Stimulated activated CD8-positive, alpha-beta memory T cell treated with anti-CD3 and anti-CD28 coated beads, Interleukin-7, amount 100 ng/mL, for 24 hours (primary cell): ENCODE measurements at places on chromosomes 3 and 15.

DNA sequence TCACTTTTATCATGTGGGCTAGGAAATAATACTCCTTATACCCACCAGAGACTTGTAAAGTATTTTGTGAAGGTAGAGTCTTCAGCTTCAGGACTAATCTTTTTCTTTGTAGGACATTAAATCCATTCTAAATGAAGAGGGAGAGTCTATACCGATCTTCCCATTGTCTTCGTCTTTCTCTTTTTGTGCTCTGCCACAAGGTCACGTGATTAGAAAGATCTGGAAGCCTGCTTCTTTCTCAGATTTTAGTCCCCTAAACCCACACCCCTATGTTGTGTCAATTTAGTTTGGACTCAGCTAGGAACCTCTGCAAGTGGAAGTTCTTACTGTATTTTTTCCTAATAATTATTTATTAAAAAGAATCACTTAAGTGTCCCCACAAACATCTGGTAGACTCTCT, 507.3 kb downstream of the PYDC2 start:
- DNase-seq: no peak

- DNase-seq: no peak
Measured at GRCh38 chr3:64888165-64888564, 200.4 kb upstream of the ADAMTS9 start.

DNA sequence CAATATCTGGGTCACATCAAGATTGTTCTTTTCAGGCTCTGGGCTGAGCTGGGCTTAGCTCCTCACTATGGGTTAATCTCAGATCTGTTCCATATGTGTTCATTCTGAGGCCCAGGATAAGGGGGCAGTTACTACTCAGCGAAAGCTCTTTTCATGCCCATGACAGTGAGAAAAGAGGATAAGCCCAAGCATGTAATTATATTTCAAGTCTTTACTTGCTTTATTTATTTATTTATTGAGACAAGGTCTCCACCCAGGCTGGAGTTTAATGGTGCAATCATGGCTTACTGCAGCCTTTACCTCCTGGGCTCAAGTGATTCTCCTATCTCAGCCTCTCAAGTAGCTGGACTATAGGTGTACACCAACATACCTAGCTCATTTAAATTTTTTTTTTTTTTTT, 44.7 kb upstream of the SELENOK start:
- DNase-seq: no peak

DNA sequence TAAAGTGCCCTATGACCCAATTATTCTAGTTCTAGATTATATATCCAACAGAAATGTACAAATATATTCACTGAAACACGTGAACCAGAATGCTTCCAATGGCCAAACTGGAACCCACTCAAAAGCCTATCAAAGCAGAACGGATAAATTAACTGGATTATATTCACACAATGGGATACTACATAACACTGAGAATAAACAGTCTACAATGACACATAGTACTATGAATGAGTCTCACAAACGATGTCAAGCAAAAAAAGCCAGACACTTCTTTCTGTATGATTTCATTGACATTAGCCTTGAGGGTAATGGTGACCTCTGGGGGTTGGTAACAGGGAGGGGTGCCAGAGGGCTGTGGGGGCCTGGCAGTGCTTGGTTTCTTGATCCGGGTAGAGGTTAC, 50.9 kb upstream of the HACD2 start:
- no peak for DNase-seq

DNA sequence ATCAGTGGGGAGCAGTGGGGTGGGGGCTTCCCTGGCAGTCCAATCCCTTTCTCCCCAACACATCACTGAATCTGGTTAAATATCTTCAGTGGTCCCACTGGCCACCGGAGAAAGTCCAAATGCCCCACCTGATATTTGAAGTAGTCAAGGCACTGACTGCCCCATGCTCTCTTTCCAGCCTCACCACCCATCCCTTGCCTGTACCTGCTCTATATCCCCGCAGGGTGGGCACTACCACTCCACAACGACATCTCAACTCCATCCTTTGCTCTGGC, 101.7 kb downstream of the DAPK2 start:
- no peak for DNase-seq

DNA sequence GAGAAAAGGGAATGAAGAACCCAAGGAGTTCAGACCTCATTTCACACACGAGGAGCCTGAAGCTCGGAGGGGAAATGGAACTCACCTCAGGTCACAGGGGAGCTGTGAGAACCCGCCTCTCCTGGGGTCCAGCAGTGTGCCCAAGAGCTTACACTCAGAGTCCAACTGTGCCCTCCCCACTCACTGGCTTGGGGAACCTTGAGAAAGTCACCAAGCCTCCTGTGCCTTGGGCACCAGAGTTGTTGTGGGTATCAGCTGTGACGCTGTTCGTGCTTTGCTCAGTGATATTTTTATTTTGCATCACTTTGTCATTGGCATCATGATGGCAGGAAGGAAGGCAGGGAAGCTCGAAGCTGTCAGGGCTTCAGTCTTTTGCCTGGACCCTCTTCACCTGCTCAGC, 83.4 kb downstream of the TLE3 start:
- no peak for DNase-seq

DNA sequence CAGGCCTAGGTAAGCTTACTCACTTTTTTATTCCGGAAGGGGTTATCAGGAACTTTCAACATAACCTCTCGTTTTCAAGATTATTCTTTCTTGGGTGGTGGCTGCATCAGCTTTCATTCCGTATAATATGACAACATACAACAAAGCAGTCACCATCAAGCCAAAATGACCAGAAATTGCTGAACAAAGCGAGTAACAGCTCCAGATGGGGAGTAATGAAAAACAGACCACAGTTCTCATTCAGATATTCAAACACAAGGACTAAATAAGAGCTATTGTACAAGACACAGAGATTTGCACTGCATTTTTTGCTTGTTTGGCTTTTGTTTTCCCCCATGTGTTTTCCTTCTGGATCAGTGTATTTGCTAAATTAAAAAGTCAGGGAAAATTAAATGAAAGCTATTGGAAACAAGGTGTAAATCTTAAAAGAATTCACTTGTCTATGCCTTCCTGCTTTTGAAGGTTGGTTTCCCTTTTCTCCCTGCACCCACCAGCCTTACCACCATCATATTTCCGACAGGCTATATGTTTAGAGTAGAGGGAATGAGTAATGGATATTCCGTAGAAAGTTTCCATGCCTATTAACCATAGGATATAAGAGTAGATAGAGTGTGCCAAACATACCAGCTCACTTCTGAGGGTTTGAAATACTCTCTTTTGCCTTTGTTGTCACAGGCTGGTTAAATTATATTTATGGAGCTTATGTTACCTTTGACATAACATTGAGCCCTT, 213.6 kb downstream of the RBMS3 start:
- no peak for DNase-seq

GRCh38 chr3:158961471-158961870, 159.6 kb downstream of the MFSD1 start:
- no peak for DNase-seq

- DNase-seq: no peak
Measured at GRCh38 chr15:84911879-84912660, 27.6 kb downstream of the SLC28A1 start.

DNA sequence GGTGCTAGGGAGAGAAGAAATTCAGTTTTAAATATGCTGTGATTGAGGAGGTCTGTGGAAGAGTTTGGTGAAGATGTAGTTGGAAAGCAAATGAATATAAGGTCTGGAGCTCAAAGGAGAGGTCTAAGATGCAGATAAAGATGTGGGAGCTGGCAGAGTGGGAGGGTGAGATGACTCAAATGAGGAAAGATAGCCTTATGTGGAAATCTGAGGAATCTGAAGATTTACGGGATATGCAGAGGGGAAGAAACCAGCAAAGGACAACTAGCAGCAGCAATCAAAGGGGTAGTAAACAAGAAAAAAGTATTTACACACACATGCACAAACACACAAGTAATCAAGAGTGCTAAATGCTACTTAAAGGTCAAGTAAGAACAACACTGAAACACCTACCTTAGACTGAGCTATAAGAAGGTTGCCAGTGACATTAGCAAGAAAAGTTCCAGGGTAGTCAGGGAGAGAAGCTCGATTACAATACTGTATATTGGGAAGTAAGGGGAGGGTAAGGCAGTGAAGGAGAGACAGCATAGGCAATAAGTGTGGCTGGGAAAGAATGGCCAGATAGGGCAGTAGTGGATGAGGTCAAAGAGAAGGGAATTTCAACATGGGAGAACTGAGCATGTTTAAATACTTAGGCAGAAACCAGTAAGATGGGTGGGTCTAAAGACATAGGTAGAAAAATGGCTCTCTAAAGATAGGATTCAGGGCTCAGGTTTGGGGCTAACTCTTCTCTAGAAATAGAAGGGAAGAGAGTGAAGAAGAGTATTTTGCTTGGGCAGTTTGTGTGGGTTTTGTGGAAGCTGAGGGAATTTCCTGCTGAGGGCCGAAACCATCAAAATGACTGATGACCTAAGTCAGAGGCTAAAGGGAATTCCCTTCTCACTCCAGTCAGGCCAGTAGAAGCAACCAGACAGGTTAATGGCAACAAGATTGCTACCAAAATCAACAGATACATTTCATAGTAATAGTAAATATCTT, 8.9 kb downstream of the CMTM6 start:
- no peak for DNase-seq

DNA sequence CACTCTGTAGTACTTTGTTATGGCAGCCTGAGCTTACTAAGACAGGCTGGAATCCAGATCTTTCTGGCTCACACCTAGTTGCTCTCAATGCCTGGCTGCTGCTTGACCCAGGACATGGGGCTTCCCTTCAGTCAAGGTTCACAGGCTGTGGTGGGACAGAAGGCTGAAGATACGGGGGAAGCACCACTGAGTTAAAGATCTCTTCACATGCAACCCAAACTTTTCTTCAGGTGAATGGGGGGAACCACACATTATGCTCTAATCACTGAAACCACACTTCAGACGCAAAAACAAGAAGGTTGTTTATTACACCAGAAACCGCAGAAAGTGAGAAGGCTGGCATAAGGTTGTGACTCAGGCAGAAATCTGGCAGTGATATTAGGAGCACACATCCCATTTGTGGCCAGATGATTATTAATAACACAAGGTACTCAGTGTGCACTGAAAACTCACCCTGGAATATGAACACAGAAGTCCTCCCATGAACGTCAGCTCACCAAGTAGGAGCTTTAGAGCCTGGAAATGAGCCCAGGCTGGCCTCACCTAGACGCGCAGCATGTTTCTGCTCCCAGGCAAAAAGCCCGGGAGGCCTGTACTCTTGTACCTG, 230.5 kb upstream of the CHRNA7 start:
- DNase-seq: no peak

DNA sequence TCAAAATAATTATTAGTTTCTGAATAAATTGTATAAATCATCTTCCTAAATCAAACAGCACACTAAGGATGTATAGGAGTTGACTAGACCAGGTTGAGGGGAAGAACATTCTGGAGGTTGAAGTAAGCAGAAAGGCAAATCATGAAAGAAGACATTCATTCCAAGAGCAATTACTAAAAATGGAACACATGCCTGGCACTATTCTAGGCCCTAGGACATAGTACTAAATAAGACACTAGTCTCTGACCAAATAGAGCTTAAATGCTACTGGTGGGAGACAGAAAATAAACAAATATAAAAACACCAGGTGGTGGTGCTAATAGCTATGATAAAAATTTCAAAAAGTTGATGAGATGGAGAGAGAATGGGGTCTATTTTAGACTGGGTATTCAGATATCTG, 190.1 kb downstream of the TBC1D5 start:
- DNase-seq: no peak

GRCh38 chr15:100983221-100983620, 64.1 kb downstream of the LRRK1 start:
- no peak for DNase-seq

- no peak for DNase-seq
Measured at GRCh38 chr3:175193815-175194518, 334.8 kb downstream of the NAALADL2 start.

GRCh38 chr3:149021830-149022229, 30.5 kb downstream of the GYG1 start:
- no peak for DNase-seq

GRCh38 chr3:29525254-29525881, 244.5 kb downstream of the RBMS3 start:
- DNase-seq: no peak

DNA sequence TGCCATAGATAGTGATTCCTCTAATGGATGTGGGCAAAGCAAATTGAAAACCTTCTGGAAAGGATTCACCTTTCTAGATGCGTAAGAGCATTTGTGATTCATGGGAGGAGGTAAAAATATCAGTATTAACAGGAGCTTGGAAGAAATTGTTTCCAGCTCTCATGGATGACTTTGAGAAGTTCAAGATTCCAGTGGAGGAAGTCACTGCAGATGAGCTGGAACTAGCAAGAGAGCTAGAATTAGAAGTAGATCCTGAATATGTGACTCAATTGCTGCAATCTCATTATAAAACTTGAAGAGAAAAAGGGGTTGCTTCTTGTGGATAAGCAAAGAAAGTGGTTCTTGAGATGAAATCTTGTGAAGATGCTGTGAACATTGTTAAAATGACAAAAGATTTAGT, 88.0 kb upstream of the ACKR4 start:
- no peak for DNase-seq

DNA sequence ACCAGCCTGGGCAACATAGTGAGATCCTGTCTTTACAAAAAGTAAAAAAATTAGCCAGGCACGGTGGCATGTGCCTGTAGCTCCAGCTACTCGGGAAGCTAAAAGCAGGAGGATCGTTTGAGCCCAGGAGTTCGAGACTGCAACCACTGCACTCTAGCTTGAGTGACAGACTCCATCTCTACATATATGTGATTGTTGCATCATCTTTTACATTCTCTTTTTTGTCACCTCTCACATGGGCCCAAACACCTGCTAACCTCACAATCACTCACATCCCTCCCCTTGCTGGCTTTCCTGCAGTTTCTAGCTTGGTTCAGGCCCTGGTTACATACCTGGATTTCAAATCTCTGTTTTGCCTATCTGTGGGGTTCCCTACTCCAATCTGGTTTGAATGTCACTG, 19.4 kb downstream of the MYLK start:
- no peak for DNase-seq

GRCh38 chr3:165746874-165747273, 90.3 kb downstream of the BCHE start:
- DNase-seq: no peak

- no peak for DNase-seq
Measured at GRCh38 chr3:36257158-36257852, 123.0 kb upstream of the STAC start.

DNA sequence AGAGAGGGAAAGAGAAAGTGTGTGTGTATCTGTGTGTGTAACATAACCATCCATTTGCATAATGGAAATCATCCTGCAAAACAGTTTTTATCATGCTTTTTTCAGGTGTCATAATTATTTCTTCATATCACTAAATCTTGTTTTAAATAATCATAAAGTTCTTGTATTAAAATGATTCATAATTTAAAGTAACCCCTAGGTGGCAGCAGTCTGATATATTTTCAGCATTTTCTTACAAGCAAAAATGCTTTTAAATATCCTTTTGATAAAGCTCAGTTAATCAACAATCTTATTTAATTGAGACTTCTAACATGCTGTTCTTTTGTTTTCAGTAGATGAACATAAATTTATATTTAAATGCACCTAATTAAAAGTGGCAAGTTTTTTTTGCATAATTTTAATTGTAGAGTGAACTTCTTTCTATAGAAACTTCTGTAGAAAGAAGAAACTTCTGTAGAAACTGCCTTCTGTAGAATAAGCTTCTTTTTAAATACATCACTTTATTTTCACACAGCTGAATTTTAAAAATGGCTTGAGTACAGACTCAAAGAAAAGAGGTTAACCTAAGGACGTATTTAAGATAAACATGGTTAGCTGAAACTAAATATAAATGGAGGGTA, 72.5 kb downstream of the OPA1 start:
- DNase-seq: no peak

- no peak for DNase-seq
Measured at GRCh38 chr3:157914882-157915281, 191.3 kb downstream of the SHOX2 start.

- DNase-seq: no peak
Measured at GRCh38 chr3:151467069-151467468, 6.2 kb upstream of the IGSF10 start.

- DNase-seq: no peak
Measured at GRCh38 chr3:50405249-50405648, 45.9 kb upstream of the TMEM115 start.
